Dorsolateral prefrontal cortex (tissue), 122 donors: ENCODE measurements at places on chromosomes 5 and 9. TPM values are rescaled to one million over a fixed set of nuclear protein-coding genes. Genes with fewer than 3 reads are reported as not detected.

The HEXB gene
- total RNA-seq: 60.4 TPM

The ARL14EPL gene
- total RNA-seq: not detected

The SLC34A3 gene
- total RNA-seq: not detected

The TMEM232 gene
- 31.1 TPM for total RNA-seq

The CA9 gene
- 2.1 TPM for total RNA-seq

The IL13 gene
- total RNA-seq: not detected

The GNPDA1 gene
- 36.5 TPM for total RNA-seq

The HMMR gene
- total RNA-seq: 0.52 TPM

The MEGF10 gene
- 32.9 TPM for total RNA-seq

The SLC25A2 gene
- not detected for total RNA-seq

The ZNF782 gene
- total RNA-seq: 13.9 TPM

The ADAMTS12 gene
- 0.74 TPM for total RNA-seq

The IFNA2 gene
- 0.71 TPM for total RNA-seq

The PCDHGA1 gene
- total RNA-seq: 3.8 TPM

The NACC2 gene
- total RNA-seq: 106 TPM

The MARCOL gene
- total RNA-seq: not detected

The IFNK gene
- not detected for total RNA-seq

The SLC24A2 gene
- total RNA-seq: 193 TPM

The PAPPA gene
- 1.3 TPM for total RNA-seq

The LVRN gene
- 0.87 TPM for total RNA-seq

The SPINK4 gene
- total RNA-seq: not detected

The TCERG1 gene
- total RNA-seq: 82.9 TPM

The OR1N2 gene
- not detected for total RNA-seq

The ATG12 gene
- total RNA-seq: 58.2 TPM

The TLR4 gene
- 31.9 TPM for total RNA-seq

The ROR2 gene
- 0.72 TPM for total RNA-seq

The EIF4EBP3 gene
- total RNA-seq: 6.9 TPM

The QRFP gene
- not detected for total RNA-seq

The ZNF79 gene
- 12.0 TPM for total RNA-seq

The KIAA1958 gene
- total RNA-seq: 37.1 TPM

The CFAP77 gene
- total RNA-seq: not detected

The ACTBL2 gene
- not detected for total RNA-seq

The TAF11L5 gene
- total RNA-seq: not detected

The IL7R gene
- total RNA-seq: 0.39 TPM

The INSL4 gene
- not detected for total RNA-seq

The ZNF484 gene
- total RNA-seq: 22.8 TPM

The PCDHB13 gene
- total RNA-seq: 10.7 TPM

The NAIP gene
- 35.9 TPM for total RNA-seq

The TMOD1 gene
- total RNA-seq: 39.1 TPM

The LHFPL2 gene
- 40.9 TPM for total RNA-seq

The CAMK4 gene
- total RNA-seq: 86.4 TPM

The IGIP gene
- total RNA-seq: 53.3 TPM

The ASTN2 gene
- 56.6 TPM for total RNA-seq

The PLAC8L1 gene
- 1.8 TPM for total RNA-seq

The NUTM2G gene
- total RNA-seq: not detected

The PRR16 gene
- 10.6 TPM for total RNA-seq

The TNC gene
- 8.4 TPM for total RNA-seq

The DENND1A gene
- total RNA-seq: 55.1 TPM

The THBS4 gene
- 17.9 TPM for total RNA-seq

The RCL1 gene
- total RNA-seq: 27.6 TPM
